Stimulated activated CD4-positive, alpha-beta T cell treated with anti-CD3 and anti-CD28 coated beads, Interleukin-1b, Interleukin-23, amount 100 ng/mL, for 1 hour (primary cell): ENCODE measurements at places on chromosomes 2 and 18.

GRCh38 chr18:30682672-30683071 is 359.9 kb downstream of the DSC3 start:
- no peak for DNase-seq

- no peak for DNase-seq
Observed at GRCh38 chr2:24380820-24381219, 20.5 kb upstream of the ITSN2 start.

- DNase-seq = no peak
Observed at GRCh38 chr2:214740867-214741395, 68.6 kb downstream of the BARD1 start.

DNA sequence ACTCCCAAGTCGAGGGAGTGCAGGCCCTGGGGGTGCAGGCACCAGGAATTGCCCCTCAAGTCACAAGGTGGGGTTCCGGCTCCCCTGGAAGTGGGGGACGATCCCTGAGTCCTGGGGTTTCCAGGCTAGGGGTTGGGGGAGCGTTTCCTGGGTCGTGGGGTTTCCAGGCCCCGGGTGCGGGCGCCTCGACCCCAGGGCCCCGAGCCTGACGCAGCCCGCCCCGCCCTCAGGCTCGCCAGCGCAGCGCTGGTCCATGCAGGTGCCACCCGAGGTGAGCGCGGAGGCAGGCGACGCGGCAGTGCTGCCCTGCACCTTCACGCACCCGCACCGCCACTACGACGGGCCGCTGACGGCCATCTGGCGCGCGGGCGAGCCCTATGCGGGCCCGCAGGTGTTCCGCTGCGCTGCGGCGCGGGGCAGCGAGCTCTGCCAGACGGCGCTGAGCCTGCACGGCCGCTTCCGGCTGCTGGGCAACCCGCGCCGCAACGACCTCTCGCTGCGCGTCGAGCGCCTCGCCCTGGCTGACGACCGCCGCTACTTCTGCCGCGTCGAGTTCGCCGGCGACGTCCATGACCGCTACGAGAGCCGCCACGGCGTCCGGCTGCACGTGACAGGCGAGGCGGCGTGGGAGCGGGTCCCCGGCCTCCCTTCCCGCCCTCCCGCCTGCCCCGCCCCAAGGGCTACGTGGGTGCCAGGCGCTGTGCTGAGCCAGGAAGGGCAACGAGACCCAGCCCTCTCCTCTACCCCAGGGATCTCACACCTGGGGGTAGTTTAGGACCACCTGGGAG is 12.0 kb downstream of the SIGLEC15 start:
- DNase-seq = no peak

DNA sequence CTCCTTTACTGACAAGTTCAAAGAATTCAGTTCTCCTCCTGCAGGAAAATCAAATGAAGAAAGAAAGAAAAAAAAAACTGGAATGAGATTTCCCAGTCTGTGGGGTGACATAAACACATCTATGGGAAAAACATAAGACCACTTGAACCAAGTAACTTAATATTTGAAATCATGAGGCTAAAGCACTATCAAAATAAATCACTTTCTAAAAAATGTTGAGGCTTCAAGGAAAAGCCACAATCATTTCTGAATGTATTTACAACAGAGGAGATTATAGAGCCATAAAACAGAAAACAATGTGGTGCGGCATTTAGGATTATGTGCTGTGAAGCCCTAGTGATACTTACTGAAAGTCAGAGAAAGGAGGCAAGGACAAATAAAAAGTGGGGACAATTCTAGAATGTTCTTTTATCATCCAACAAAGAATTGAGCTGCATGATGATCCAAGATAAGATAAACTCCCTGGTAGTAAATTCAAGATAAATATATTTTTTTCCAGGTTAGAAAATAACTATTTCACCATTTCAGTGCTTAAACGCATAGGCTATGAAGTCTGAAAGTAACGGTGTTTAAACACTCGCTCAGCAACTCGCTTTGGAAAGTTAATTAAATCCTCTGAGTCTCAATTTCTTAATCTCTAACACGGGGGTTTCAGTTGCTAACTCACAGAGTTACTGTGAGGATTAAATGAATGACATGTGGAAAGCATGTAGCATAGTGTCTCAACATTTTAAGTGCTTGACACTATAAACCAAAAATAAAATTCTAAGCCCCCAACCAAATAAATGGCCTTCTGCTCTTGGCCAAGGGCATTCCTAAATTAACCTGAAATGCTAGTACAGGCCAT is 288.5 kb downstream of the AGPS start:
- DNase-seq = no peak

- DNase-seq = no peak
Observed at GRCh38 chr2:148552675-148553331, 91.7 kb upstream of the EPC2 start.

DNA sequence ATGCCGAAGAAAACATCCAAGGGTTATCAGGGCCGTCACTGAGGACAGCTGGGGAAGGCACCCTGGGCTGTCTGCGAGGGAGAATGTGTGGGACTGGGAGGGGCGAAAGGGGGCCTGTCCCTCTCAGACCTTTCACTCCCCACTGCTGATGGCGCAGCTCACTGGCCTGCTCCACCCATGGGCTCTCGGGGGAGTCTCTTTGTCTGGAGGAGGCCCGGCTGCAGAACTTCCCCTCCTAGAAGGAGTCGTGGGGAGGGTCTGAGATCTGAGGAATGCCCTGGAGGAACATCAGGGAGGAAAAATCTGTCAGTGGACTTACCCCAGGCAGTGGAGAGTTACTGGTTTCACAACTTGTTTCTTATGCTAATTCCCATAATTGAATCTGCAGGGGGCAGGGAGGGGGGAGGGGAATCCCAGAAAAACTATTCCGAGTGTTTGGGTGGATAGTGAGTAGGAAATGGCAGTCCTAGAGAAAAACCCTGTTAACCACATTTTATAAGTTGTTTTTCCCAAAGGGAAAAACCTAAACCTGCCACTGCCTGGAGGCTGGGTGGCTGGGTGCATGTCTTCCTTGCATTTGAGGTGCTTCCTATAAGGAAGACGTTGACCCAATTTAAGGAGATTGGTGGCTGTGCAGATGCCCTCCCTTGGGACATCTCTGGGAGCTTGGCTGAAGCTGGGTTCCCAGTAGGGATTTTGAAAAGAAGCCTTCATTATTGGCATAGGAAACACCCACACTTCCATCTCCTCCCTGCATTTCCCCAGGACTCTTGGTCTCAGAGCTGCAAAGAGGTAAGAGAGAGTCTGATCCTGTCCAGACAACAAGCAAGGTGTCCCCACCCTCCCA is 11.7 kb upstream of the SEMA4C start:
- no peak for DNase-seq

- no peak for DNase-seq
Observed at GRCh38 chr2:77629539-77629938, 107.4 kb upstream of the LRRTM4 start.

DNA sequence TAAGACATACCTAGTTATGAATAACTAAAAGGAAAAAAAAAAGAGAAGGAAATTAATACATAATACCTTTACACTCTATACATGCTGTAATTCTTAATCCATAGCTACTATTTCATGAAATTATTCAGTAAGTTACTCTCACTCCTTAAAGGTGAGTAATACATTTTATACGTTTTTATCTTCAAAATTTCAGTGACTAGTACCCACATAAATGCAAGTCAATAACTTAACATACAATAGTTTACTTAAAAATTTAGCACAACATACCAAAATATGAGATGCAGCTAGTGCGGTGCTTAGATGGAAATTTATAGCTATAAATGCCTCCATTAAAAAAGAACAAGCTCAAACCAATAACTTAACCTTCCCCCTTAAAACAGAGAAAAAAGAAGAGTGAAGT is 36.0 kb upstream of the DTNB start:
- no peak for DNase-seq

DNA sequence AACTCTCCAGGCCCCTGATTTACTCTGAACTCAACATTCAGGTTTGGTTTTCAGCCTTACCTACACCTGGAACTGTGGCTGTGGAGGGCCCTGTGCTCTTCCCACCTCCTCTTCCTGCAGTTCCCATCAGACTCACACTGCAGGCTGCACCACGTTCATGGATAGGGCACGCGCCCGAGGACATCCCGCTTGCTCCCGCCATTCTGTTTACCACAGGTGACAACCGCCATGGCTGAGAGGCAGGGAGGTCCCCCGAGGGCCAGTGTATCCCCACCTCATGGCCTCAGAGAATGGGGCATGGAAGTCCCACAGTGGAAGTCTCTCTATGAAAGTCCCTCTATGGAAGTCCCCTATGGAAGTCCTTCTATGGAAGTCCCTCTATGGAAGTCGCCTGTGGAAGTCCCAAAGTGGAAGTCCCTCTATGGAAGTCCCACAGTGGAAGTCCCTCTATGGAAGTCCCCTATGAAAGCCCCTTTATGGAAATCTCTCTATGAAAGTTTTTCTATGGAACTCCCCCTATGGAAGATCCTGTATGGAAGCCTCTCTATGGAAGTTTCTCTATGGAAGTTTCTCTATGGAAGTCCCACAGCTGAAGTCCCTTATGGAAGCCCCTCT is 358.4 kb upstream of the SALL3 start:
- DNase-seq = no peak

DNA sequence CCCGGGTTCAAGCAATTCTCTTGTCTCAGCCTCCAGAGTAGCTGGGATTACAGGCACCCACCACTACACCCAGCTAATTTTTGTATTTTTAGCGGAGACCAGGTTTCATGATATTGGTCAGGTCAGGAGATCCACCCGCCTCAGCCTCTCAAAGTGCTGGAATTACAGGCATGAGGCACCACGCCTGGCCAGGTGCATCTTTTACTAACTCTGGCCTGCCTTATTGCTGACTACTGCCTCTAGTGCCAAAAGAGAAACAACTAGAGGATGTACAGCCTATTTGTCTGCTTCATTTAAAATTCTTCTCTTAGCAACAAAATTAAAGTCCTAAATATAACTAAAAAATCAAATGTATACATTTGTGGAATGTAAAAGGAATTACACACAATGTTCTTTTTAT is 115.4 kb downstream of the BMPR2 start:
- no peak for DNase-seq

- DNase-seq = no peak
Observed at GRCh38 chr2:213995400-213996105, 415.3 kb upstream of the VWC2L start.

DNA sequence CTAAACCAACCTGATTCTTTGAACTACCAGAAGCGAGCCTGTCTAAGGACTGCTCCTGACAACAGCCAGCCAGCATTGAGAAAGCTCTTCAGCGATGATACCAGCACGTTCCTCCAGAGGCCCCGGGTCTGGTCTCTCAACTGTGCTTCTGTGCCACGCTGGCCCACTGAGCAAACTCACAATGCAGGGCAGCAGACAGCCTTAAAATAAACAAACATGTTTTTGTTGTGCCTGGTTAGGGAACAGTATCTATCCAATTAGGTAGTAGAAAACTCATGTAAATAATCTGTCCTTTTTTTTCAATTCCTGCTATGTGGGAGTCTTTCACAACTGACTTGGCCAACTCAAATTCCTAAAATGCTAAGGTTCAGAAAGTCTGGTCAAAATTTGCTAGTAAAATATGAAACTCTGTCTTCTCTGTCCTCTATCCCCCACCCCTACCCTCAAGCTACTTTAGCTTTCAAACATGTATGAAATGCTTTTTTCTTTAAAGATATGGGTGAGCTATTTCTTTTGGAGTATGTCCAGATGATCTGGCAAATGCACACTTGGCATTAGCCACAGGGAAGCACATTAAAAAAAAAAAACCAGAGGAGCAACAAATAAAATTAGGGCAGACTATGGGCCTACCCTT is 21.4 kb upstream of the EML4 start:
- no peak for DNase-seq

- no peak for DNase-seq
Observed at GRCh38 chr18:51621113-51621863, 423.8 kb upstream of the MEX3C start.

GRCh38 chr2:179435000-179435399 is 170.4 kb upstream of the SESTD1 start:
- DNase-seq = no peak

DNA sequence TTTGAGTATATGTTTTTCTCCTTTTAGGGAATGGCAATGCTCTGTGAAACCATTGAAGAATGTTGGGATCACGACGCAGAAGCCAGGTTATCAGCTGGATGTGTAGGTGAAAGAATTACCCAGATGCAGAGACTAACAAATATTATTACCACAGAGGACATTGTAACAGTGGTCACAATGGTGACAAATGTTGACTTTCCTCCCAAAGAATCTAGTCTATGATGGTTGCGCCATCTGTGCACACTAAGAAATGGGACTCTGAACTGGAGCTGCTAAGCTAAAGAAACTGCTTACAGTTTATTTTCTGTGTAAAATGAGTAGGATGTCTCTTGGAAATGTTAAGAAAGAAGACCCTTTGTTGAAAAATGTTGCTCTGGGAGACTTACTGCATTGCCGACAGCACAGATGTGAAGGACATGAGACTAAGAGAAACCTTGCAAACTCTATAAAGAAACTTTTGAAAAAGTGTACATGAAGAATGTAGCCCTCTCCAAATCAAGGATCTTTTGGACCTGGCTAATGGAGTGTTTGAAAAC is 82.3 kb downstream of the ACVR2A start:
- DNase-seq = no peak

DNA sequence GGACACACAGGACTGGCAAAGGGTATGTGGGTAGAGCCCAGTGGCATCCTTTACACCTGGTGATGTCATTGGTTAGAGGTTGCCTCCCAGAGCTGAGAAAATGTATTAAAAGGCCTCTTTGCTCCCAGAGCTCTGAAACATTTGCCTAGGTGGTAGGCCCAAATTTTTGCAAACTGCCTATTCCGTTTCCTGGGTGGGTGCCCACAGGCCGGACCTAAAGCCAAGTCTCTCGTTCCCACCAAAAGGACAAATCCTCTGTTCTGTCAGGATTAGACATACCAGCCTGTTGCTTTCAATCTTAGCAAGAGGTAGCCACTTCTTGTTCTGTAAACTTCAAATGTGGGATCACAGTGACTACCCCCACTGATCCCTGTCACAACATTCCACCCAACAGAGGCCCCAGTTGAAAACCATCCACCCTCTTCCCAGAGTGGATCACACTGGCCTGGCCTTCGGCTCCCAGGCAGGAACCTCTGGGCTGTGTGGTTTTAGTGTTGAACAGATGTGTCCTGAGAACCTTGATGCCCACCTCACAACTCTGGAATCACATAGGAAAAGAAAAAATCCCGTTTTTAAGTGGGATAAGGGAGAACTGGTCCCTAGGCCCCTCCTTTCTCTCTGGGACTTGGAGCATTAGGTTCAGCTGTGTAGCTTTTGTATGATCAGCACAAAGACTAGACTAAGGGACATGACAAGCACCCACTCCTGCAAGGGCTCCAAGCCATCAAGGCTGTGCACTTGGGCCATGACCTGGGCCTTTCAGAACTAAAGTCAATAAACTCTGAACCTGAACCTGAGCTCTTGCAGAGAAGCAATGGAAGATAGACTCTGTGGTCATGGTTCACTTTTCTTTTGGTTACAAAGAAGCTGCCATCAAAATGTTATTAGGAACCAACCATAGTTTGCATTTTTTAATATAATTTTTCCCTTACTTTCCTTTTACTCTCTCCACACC is 211.3 kb downstream of the CYP26B1 start:
- no peak for DNase-seq

DNA sequence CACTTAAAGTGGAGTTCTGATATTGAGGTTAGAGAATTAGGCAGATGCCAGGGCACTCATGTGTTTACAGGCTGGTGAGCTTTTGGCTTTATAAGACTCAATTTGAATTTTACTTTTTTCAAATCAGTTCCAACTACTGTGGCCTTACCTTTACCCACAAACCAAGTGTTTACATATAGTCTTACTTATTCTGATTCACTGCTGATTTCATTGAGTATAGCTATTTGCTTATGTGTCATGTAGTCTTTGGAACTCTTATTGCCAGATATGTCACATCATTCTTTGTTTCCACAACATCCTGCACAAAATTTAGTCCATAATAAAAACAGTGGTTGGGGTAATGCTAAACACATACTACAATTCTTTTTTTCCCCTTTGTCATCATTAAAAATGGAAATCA is 96.5 kb downstream of the XIRP2 start:
- no peak for DNase-seq
